ENCODE measurements at places on chromosomes 1 and 21.

- no peak for DNase-seq
These were observed 4.4 kb downstream of the DRAXIN start for GRCh38 chr1:11695861-11696260.

- DNase-seq: no peak
These were observed 17.6 kb downstream of the GALNT2 start for GRCh38 chr1:230084408-230085177.

DNA sequence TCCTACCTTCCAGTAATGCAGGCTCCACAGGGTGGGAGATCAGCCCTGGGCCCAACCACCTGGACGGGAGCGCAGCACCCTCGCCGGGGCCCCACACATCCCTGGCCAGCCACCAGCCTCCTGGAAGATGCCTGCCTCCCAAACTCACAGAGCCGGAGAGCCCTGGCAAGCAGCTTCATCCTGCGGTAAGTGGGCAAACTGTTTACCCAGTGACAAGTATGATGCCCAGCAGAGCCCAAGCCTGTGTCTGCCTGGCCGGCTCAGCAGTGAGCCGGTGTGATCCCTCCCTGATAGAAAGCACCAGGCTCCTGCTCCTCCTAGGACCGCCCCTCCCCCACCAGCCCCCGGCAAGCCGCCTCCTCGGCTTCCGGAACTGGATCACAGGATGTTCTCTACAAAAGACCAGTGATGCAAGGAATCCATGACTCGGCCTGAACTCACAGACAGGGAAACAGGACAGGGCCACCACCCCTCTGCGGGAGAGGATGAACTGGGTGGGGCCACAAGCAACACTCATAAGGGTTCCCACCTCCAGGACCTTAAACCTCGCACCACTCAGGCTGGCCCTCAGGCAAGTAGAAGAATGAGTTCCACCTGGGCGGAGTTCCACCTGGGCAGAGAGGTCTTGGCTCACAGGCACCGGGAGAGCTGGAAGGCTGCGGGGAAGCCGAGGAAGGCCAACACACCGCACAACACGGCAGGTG lies 7.9 kb downstream of the ACOT7 start:
- no peak for DNase-seq

- no peak for DNase-seq
These were observed 35.7 kb upstream of the SIM2 start for GRCh38 chr21:36663033-36663855.

GRCh38 chr21:17050156-17050555 lies 462.7 kb upstream of the CXADR start:
- DNase-seq: no peak

DNA sequence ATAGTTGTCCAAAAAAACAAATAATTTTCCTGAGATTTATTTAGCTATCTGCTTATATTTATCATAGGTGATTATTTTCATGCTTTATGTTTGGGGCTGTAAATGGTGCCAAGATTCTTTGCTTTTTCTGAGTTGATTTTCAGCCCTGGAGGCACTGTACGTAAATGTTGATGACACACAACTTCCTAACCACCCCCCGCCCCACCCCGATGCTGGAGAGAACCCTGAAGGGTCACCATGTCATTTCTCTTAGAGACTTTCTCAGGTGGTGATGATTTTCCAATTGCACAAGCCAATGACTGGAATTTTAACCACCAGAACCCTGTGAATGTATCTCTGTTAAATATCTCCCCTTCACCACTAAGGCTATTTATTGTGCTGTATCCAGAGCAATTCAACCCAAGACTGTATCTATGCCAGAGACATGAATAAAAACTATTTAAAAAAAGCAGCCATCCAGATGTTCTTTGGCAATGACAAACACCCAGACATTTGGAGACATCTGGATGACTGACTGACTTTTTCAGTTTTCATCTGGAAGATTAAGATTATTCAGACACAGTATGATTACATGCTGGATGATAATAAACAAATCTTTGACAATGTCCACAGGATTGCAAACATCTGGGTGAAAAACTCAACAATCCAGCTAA lies 346.0 kb downstream of the LMX1A start:
- DNase-seq: no peak

- DNase-seq: no peak
These were observed 10.3 kb downstream of the INSRR start for GRCh38 chr1:156848461-156849150.

GRCh38 chr1:198741744-198742143 lies 102.9 kb downstream of the PTPRC start:
- DNase-seq: no peak

GRCh38 chr1:182549811-182550210 lies 39.2 kb downstream of the RNASEL start:
- DNase-seq: no peak

DNA sequence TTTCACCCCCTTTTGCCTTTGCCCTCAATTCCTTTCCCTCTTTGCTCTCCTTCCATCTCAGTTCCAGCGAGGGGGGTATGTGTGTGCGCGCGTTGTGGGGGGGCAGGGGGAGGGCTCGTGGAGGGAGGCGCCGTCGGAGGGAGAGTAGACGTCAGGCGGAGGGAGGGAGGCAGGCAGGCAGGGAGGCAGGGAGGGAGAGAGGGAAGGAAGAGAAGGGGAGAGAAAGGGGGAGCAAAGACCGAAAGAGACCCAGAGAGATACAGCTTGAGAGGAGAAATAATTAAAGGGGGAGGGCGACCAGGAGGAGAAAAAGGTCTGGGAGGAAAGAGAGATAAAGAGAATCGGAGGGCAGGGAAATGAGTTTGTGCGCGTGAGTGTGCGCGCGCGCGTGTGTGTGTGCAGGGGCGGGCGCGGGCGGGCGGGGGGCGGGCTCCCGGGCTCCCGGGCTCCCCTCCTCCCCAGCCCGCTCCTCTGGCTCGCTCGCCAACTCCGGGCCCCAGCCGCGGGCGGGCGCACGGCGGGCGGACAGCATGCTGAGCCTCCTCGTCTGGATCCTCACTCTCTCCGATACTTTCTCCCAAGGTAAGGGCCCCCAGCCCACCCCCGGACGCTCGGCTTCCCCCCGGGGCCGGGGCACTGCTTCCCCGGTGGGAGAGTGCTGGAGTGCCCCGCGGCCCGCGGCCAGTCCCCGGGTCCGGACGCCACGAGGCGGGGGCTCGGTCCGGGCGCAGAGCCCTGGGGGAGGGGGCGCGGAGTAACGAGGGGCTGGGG lies at the start of gene KIRREL1:
KIRREL1 (plus strand) TSS at position 499 of the 771 bp plus-strand sequence; CDS start at position 531, 32 bp downstream.
- DNase-seq: peak; percentile 35

DNA sequence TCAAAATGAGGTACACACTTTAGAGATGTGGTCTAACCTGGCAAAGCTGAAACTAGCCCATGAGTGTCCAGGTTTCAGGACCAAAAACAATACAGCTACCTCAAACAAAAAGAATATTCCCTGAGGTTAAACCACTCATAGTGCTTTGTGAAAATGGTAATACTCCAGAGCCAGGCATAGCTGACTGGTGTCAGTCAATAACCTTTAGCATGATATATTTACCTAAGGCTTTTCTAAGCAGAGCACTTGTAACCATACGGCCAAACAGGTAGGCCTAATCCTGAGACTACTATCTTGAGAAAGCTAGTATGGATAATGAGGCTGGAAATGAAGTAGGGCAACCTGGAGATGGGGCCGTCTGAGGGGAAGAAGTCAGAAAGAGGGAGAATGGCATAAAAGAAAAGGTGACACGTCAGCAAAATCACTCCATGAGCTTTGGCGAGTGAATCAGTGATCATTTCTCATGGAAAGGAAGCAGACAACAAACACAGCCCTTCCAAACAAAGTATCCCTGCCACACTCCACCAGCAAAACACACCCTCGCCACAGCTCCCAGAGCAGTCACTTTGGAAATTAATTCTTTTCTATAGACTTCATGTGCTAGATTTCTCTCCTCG lies 1.7 kb upstream of the LRRC52 start:
- no peak for DNase-seq

DNA sequence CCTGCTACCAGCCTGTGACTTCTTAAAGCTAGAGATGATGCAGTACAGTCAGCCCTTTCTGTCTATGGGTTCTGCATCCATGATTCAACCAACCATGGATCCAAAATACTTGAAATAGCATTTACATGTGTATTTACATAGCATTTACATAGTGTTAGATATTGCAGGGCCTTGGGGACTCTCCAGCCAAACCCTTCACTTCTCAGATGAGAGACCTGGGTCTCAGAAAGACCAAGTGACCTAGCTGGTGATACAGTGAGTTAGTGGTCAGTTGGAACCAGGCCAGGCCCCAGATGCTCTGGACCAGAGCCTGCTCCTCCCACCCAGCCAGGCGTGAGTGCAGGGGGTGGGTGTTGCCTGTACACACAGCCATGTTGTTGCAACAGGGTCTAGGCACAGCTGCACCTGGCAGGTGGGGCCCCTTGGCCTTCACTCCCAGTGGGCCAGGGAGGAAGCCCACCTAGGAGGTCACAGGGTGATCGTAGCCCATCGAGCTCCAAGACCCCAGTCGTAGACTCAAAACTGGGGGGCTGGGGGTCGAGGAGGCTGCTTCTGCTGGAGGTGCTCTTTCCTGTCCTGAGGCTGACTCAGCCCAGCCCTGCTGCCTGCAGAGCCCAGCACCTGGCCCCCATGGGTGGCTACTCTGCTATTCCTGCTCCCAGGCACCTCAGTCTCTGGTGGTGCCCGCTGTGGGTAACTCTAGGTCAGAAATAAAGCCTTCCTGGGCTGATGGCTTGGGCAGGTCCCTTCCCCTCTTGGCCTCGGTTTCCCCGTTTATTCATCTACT lies 7.7 kb downstream of the TMEM61 start:
- no peak for DNase-seq

DNA sequence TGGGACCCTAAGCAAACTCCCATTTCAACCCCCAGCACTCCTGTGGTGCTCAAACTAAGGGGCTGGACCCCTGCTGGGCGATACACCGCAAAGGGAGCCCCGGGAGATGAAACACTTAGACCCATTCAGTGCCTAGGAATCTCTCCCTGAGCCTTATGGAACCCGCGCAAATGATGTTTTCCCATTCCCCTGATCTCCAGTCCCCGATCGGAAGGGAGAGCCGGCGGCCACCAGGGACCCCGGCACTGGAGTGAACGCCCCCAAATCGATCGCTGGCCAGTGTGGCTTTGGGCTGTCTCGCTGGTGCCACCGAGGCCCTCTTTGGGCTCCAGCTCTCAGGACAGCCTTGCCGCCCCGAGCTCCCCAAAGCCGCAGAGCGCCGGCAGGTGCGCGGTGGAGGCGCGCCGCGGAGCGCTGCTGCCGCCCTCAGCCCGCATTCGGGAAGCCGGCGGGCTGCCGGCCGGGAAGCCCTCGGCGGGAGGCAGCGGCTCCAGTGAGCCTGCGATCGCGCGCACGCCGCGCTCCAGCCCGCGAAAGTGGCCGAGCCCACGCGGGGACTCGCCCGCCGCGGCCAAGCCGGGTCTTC lies 1.1 kb downstream of the PLXNA2 start:
- DNase-seq: peak; percentile 16

- no peak for DNase-seq
These were observed 250.9 kb upstream of the DAB1 start for GRCh38 chr1:57674801-57675200.

GRCh38 chr21:46025113-46025770 lies 43.7 kb downstream of the COL6A1 start:
- DNase-seq: no peak

GRCh38 chr1:226216056-226216455 lies 7.4 kb upstream of the MIXL1 start:
- no peak for DNase-seq

DNA sequence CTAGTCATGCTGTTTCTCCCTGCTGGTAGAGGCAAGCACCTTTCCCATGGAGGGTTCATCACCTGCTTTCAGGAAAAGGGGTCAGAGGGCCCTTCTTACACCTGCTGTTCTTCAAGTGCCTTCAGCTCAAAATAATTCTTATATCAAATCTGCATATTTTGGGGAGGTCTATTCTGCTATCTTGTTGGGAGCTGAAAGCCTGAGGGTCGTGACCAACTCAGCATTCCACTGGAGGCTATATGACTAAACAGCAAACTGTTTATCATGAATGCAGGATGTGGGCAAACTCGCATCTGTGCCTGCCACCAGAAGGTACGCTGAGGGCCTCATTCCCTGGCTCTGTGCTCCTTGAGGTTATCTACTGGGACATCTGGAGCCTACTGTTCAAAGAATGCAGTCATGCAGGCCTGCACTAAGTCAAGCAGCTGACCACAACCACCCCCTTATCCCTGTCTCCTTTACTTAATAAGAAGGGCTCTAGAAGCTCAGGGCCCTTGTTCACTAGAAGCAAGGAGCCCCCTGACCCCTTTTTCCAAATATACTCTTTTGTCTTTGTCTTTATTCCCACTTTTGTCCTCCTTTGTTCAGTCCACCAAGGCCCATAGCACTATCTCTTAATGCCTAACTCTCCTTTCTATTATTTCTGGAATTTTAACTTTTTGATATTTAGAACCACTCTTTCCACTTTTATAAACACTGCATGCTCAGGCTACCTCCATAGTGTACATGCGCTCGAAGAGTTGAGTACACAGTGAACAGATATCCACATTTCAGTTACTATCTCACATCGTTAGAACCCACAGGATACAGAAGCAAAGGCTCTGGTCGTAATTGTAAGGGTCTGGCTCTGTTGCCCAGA lies 4.5 kb upstream of the TRIM17 start:
- DNase-seq: no peak

DNA sequence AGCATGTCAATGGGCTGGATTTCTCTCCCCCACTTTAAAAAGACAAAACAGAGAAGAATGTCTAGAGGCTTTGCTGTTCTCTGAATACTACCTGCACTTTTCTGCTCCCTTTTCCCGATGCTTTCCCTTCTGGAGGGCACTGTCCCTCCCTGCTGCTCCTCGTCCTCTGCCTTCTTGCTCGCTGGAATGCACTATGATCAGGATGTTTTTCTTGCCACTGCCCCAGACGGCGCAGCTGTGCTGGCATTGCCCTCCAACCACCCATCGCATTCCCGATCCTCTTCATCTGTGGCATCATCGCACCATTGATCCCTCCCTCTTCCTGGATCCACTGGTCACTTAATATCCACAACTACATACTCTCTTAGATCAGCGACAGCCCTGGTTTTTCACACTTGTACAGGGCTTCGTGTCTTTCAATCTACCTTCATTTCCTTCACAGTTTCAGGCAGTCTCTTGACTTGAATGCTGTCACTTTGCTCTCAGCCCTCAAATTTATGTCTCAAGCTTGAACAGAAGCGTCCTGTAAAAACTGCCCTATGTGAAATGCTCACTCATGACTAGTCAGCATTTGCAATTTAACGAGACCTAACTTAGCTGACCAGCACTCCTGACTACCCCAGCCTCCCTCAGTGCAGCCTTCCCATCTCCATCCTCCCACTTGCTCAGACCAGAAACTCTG lies 3.5 kb upstream of the OR11L1 start:
- no peak for DNase-seq

Measured in germinal center (tissue), 1 donor.